ENCODE measurements at places on chromosomes 13 and 19. TPM values are rescaled to one million over a fixed set of nuclear protein-coding genes. Genes with fewer than 3 reads are reported as not detected.

DNA sequence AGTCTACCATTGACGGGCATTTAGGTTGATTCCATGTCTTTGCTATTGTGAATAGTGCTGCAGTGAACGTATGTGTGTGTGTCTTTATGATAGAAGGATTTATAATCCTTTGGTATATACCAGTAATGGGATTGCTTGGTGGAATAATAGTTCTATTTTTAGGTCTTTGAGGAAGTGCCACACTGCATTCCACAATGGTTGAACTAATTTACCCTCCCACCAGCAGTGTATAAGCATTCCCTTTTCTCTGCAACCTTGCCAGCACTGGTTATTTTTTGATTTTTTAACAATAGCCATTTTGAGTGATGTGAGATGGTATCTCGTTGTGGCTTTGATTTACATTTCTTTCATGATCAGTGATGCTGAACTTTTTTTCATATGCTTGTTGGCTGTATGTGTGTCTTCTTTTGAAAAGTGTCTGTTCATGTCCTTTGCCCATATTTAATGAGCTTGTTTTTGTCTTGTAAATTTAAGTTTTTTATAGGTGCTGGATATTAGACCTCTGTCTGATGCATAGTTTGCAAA, 37.5 kb downstream of the RFC3 start:
- no peaks in the 10 kb centered on the region for H3K4me1 ChIP-seq
- no peak for DNase-seq
- peaks cover 12% of the 10 kb centered on the region for H3K36me3 ChIP-seq
- no peak overlapping the region for H3K4me3 ChIP-seq
- H3K27ac ChIP-seq, result no peak overlapping the region

DNA sequence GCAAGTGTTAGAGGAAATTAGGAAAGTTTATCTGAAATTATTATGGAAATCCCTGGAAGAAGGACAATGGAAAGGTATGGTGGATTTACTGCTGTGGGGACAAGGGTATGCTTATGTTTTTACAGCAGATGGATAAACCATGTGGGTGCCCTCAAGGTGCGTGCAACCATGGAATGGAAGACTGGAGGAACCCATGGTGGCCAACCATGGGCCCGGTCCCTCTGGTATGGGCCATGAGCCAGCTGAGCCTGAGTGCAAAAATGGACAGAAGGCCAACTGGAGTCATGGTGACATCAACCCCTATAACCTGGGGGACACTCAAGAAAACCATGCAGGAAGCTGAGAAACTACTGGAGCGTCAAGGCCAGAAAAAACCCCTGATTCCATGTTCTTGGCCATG, 46.1 kb upstream of the ZNF726 start:
- H3K27me3 ChIP-seq, result no peaks in the 10 kb centered on the region
- no peaks in the 10 kb centered on the region for H3K4me1 ChIP-seq
- H3K27ac ChIP-seq, result no peak overlapping the region

GRCh38 chr19:41426952-41427646, at the start of gene B3GNT8:
B3GNT8 (minus strand) TSS chr19:41427374; CDS start chr19:41426778, 596 bp downstream.
- peak; percentile 51 for DNase-seq
- peaks cover 11% of the 10 kb centered on the region for H3K36me3 ChIP-seq
- peaks cover 42% of the 10 kb centered on the region for H3K4me1 ChIP-seq
- peak within 1 kb of the TSS; percentile 78 for H3K27ac ChIP-seq
- no peaks in the 10 kb centered on the region for H3K27me3 ChIP-seq
- peak within 1 kb of the TSS; percentile 73 for H3K4me3 ChIP-seq

- peaks cover 9% of the 10 kb centered on the region for H3K36me3 ChIP-seq
- peak overlapping the region; percentile 65 for H3K4me3 ChIP-seq
- peaks cover 99% of the 10 kb centered on the region for H3K4me1 ChIP-seq
- H3K27me3 ChIP-seq, result no peaks in the 10 kb centered on the region
- DNase-seq, result no peak
These were observed 19.9 kb upstream of the DHRS12 start for GRCh38 chr13:51823863-51824262.

DNA sequence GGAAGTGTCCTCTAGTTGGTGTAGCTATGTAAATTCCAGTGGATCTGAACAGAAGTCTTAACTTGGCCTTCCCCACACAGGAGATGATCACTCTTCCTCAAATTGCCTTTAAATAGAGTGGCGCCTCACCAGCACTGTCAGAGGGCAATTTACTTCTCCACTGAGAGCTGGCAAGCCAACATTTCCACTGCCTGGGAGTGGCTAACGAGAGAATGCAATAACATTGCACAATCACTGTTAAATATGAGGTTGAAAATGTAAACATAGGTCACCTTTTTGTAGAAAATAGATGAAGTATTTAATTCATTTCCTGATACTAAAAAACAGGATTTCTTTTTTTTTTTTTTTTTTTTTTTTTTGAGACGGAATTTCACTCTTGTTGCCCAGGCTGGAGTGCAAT, 55.4 kb upstream of the UBL3 start:
- peaks cover 1% of the 10 kb centered on the region for H3K27me3 ChIP-seq
- H3K4me1 ChIP-seq, result peaks cover 40% of the 10 kb centered on the region
- DNase-seq, result no peak
- H3K4me3 ChIP-seq, result no peak overlapping the region
- peaks cover 1% of the 10 kb centered on the region for H3K36me3 ChIP-seq

- no peak for DNase-seq
- peaks cover 11% of the 10 kb centered on the region for H3K36me3 ChIP-seq
- no peaks in the 10 kb centered on the region for H3K4me1 ChIP-seq
- H3K27me3 ChIP-seq, result no peaks in the 10 kb centered on the region
- H3K4me3 ChIP-seq, result no peak overlapping the region
These were observed 87.8 kb upstream of the KLF5 start for GRCh38 chr13:72970956-72971355.

GRCh38 chr13:75299913-75300862, 181.8 kb downstream of the TBC1D4 start:
- H3K27me3 ChIP-seq, result no peaks in the 10 kb centered on the region
- H3K4me1 ChIP-seq, result peaks cover 19% of the 10 kb centered on the region
- peaks cover 42% of the 10 kb centered on the region for H3K36me3 ChIP-seq

- no peak for DNase-seq
- no peak overlapping the region for H3K27ac ChIP-seq
- H3K4me3 ChIP-seq, result no peak overlapping the region
These were observed 178.8 kb upstream of the STARD13 start for GRCh38 chr13:33464345-33464744.

DNA sequence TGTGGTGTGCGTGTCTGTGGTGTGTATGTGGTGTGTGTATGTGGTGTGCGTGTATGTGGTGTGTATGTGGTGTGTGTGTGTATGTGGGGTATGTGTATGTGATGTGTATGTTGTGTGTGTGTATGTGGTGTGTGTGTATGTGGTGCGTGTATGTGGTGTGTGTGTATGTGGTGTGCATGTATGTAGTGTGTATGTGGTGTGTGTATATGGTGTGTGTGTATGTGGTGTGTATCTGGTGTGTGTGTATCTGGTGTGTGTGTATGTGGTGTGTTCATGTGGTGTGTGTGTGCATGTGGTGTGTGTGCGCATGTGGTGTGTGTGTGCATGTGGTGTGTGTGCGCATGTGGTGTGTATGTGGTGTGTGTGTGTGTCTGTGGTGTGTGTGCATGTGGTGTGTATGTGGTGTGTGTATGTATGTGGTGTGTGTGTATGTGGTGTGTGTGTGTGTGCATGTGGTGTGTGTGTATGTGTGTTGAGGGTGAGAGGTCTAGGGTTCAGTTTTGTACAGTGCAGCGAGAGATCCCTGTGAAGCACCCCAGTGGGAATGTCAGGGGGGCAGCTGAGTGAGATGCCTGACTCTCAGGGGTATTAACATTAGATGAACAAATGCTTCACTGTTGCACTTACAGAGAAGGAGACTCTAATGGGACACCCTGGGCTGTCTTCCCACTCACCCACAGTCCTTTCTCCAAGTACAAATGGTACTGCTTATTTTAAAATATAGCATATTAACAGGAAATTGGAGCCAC, 61.3 kb upstream of the MEDAG start:
- H3K27me3 ChIP-seq, result peaks cover 3% of the 10 kb centered on the region
- H3K4me1 ChIP-seq, result peaks cover 9% of the 10 kb centered on the region
- H3K27ac ChIP-seq, result no peak overlapping the region

DNA sequence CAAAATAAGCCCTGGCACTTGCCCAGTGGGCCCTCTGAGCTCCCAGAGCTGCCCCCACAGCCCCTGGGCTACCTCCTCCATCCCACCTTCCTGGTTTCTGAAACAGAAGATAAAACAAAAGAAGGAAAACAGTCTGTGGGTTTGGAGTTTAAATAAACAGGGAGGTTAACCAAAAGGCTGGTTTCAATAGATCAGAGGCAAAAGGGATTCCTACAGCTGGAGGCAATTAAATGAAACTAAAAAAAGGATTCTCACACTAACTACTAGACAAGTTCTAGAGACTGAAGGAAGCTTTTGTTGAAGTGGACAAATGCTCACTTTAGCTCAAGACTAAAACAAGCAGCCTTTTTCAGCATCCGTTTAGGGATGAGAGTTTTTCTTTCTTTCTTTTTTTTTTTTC, 569.8 kb downstream of the FGF9 start:
- no peaks in the 10 kb centered on the region for H3K27me3 ChIP-seq
- no peaks in the 10 kb centered on the region for H3K4me1 ChIP-seq
- no peak overlapping the region for H3K4me3 ChIP-seq
- H3K27ac ChIP-seq, result no peak overlapping the region
- no peaks in the 10 kb centered on the region for H3K36me3 ChIP-seq

GRCh38 chr13:51970349-51970748, 40.9 kb downstream of the ATP7B start:
- peaks cover 4% of the 10 kb centered on the region for H3K36me3 ChIP-seq
- no peak overlapping the region for H3K4me3 ChIP-seq
- no peaks in the 10 kb centered on the region for H3K27me3 ChIP-seq
- peak; percentile 38 for DNase-seq
- H3K27ac ChIP-seq, result peak overlapping the region; percentile 48

- H3K27ac ChIP-seq, result no peak overlapping the region
- H3K4me3 ChIP-seq, result no peak overlapping the region
- no peaks in the 10 kb centered on the region for H3K36me3 ChIP-seq
- H3K4me1 ChIP-seq, result peaks cover 6% of the 10 kb centered on the region
- DNase-seq, result no peak
These were observed 31.7 kb downstream of the GAS6 start for GRCh38 chr13:113832205-113832604.

The KLK6 gene
- not detected for total RNA-seq

The OR7A17 gene
- not detected for total RNA-seq

The LGI4 gene
- 0.40 TPM for total RNA-seq

The SRRM5 gene
- 0.50 TPM for total RNA-seq
